ENCODE measurements at places on chromosomes 6 and 20.

- no peak for DNase-seq
Observed at GRCh38 chr6:6033858-6034257, 27.1 kb upstream of the NRN1 start.

- no peak for DNase-seq
Observed at GRCh38 chr6:97411610-97412009, 128.6 kb upstream of the MMS22L start.

DNA sequence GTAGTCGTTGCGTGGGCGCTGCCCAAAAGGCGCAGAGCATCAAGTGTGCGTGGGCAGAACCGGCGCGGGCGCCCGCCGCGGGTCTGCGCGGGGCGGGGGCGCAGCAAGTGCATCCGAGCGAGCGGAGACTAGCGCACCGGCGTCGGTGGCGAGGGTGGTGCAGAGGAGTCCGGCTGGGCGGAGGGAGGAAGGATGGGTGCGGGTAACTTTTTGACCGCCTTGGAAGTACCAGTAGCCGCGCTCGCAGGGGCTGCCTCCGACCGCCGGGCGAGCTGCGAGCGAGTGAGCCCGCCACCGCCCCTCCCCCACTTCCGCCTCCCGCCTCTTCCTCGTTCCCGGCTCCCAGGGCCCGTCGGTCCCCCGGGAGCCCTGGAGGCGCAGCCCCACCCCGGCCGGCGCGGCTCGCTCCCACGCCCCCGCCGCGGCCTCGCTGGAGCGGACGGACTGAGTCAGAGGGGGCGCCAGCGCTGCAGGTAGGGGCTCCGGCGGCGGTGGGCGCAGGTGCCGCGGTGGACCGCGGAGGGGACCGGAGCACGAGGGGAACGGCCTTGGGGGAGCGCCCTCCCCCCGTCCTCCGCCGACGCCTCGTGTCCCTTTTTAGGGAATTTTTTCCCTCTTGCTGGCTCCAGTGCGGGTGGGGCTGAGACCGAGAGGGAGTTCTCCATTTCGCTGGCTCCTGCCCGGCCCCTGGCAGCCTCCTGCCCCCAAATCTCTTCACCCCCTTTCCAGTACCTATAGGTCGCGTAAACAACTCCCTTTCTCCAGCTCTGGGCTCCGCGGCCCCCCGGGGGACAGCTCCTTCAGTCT lies 1.6 kb upstream of the DBNDD2 start:
- DNase-seq: peak; percentile 84

DNA sequence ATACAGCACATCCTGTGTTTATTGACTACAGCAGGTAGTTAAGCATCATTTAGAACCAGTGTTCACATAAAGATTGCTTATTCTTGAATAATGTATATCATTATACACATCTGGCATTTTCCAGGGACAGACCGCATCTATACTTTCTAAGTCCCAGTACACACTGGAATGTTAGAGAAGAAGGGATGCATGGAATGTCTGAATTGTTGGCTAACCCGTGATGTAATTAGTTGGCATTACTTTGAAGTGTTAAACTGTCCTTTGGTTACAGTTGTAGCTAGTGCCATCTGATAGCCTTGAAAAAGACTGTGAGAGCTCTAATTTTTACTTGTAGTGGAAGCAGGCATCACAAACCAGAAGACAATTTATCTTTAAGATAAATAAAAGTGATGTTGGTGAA lies 29.8 kb upstream of the MCHR2 start:
- DNase-seq: no peak

DNA sequence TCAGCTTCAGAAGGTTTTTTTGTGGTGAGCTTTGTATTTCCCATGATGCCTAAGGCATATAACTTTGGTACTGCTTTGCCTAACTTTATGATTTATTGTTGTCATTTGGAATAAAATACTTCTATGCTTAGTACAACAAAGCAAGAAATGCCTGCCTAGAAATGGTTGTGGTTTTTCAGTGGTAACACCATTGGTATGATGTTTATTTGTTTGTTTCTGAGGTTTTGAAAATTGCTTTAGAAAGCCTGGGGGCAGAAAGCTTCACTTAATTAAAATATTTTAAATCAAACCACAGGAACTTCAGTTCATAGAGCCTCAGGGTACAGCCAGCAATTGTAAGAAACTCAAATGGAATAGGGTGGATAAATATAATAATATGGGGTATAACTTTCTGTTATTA lies 351.2 kb upstream of the MAP3K7 start:
- DNase-seq: no peak

Data from hepatic stellate cell (primary cell).